ENCODE measurements at places on chromosomes 11 and 22.

DNA sequence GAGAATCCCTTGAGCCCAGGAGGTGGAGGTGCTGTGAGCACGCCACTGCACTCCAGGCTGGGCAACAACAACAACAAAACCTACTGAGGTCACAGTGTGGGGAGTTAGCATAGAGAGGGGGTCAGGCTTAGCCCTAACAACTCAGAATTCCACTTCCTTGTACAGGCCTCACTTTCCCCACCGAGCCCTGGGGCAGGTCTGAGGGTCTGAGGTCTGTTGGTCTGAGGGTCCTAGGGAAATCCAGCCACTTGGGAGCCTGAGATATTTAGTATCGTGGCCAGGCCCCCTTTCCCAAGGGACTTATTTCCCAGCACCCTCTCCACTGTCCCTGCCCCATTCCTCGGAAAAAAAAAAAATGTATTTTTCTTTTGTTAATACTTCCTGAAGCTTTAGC is 34.8 kb upstream of the HORMAD2 start:
- no peaks in the 10 kb centered on the region for H3K36me3 ChIP-seq
- no peak overlapping the region for H3K27ac ChIP-seq
- H3K4me1 ChIP-seq = peaks cover 8% of the 10 kb centered on the region
- H3K27me3 ChIP-seq = peaks cover 1% of the 10 kb centered on the region
- DNase-seq = no peak

DNA sequence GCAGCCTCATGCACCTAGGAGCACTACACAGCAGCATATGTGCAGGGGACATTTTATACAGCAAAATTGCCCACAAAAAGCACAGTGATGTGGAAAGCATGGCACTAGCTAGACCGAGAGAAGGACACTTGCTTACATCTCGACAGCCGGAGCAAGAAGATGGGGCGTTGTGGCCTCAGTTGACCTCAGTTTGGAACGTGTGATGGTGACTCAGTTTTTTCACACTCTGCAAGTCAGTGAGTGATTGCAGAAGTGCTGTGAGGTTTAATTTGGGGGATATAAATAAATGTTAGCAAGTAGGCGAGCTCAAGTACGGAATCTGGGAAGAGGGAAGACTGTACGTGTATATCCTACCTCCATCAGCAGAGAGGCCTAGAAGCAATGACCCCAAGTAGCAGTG is 23.3 kb downstream of the LRP5 start:
- H3K36me3 ChIP-seq = no peaks in the 10 kb centered on the region
- no peak overlapping the region for H3K4me3 ChIP-seq
- no peak for DNase-seq
- no peak overlapping the region for H3K27ac ChIP-seq

GRCh38 chr11:36425561-36426081 is 84.5 kb downstream of the TRAF6 start:
- H3K27ac ChIP-seq = no peak overlapping the region
- peaks cover 25% of the 10 kb centered on the region for H3K27me3 ChIP-seq
- peaks cover 14% of the 10 kb centered on the region for H3K4me1 ChIP-seq
- H3K36me3 ChIP-seq = peaks cover 3% of the 10 kb centered on the region
- no peak for DNase-seq
- no peak overlapping the region for H3K4me3 ChIP-seq

DNA sequence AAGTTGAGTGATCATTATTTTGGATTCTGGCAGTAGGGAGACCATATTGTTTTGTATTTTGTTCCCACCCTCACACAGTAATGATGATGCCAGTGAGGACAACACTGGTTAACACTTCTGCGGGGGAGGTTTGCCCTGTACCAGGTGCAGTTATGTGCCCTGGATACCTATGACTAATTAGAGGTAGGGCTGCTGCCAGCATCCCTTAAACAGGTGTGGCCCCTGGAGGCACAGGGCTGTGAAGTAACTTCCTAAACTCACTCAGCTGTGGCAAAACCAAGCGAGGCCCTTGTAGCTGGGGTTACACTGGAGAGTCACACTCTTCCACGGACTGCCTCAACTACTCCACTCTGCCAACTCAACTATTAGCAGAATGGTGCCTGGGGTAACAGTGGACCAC is 64.5 kb downstream of the MCM5 start:
- H3K4me1 ChIP-seq = no peaks in the 10 kb centered on the region
- DNase-seq = no peak
- H3K4me3 ChIP-seq = no peak overlapping the region
- H3K27me3 ChIP-seq = no peaks in the 10 kb centered on the region
- no peak overlapping the region for H3K27ac ChIP-seq

- H3K27ac ChIP-seq = peak overlapping the region; percentile 29
- H3K4me3 ChIP-seq = no peak overlapping the region
- H3K36me3 ChIP-seq = peaks cover 47% of the 10 kb centered on the region
- peak; percentile 72 for DNase-seq
Observed at GRCh38 chr11:102390667-102391465, 43.9 kb downstream of the BIRC2 start.

- H3K36me3 ChIP-seq = no peaks in the 10 kb centered on the region
- H3K4me3 ChIP-seq = peak overlapping the region; percentile 28
- H3K27ac ChIP-seq = no peak overlapping the region
- H3K4me1 ChIP-seq = peaks cover 16% of the 10 kb centered on the region
- no peak for DNase-seq
Observed at GRCh38 chr22:35915477-35916013, 113.1 kb downstream of the RBFOX2 start.

Data from activated naive CD4-positive, alpha-beta T cell treated with anti-CD3 and anti-CD28 coated beads for 36 hours (primary cell).